ENCODE measurements at places on chromosomes 13 and 19. TPM values are rescaled to one million over a fixed set of nuclear protein-coding genes. Genes with fewer than 3 reads are reported as not detected.

Gene ZNF540
- total RNA-seq = 11.6 TPM

DNA sequence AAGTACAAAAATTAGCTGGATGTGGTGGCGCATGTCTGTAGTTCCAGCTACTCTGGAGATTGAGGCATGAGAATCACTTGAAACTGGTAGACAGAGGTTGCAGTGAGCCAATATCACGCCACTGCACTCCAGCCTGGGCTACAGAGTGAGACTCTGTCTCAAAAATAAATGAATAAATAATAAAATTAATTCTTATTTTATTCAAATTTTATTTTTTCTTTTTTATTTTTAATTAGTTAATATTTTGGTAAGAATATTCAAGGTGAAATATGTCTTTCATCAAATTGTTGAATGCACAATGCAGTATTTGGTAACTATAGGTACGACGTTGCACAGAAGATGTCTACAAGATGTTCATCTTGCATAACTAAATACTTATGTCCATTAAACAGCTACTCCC, 110.6 kb upstream of the ATXN8OS start:
- no peak overlapping the region for H3K27ac ChIP-seq
- H3K4me3 ChIP-seq = no peak overlapping the region
- no peaks in the 10 kb centered on the region for H3K4me1 ChIP-seq
- H3K36me3 ChIP-seq = no peaks in the 10 kb centered on the region
- DNase-seq = no peak

GRCh38 chr13:111862836-111863815, 203.8 kb upstream of the SOX1 start:
- no peak for DNase-seq
- no peak overlapping the region for H3K4me3 ChIP-seq
- H3K36me3 ChIP-seq = no peaks in the 10 kb centered on the region
- no peaks in the 10 kb centered on the region for H3K4me1 ChIP-seq
- no peaks in the 10 kb centered on the region for H3K27me3 ChIP-seq

GRCh38 chr19:10364644-10365043, 15.7 kb downstream of the TYK2 start:
- DNase-seq = no peak
- H3K4me1 ChIP-seq = no peaks in the 10 kb centered on the region
- H3K36me3 ChIP-seq = peaks cover 82% of the 10 kb centered on the region

DNA sequence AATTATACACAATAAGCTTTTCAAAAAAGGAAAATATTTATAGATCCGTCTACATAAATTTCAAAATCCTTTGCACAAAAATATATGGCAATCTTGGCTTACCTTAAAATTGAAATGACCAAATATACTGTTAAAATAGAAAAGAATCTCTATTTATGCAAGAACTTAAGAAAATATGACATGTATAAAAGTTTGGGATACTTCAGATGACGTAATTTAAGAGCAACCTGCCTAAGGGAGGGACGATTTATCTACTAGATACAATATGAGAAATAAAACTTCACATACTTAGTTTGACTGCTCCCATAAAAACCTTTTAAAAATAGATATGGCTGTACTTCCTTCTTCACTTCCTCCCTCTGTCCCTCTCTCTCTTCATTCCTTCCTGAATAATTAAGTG, 587.3 kb upstream of the SPRY2 start:
- H3K27me3 ChIP-seq = no peaks in the 10 kb centered on the region
- no peak for DNase-seq
- no peak overlapping the region for H3K27ac ChIP-seq
- H3K4me3 ChIP-seq = no peak overlapping the region

DNA sequence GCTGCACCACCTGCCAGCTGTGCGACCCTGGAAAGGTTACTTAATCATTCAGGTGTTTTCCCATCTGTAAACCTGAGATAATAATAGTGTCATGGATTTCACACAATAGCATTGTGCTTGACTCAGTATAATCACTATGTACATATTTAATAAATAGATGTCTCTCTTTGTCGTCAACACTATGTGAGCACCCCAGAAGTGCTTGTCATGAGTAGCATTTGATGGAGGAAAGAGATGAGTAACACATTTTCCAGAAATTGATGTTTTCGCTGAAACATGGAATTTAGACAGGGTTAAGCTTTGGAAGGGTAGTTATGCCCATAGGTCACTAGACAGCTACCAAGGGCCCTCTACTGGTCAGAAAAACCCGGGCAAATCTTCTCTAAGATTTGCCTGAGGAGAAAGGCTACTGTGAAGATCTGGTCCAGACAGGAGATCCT, 9.5 kb upstream of the MBNL2 start:
- no peak overlapping the region for H3K4me3 ChIP-seq
- H3K27ac ChIP-seq = no peak overlapping the region
- H3K36me3 ChIP-seq = no peaks in the 10 kb centered on the region
- no peak for DNase-seq
- H3K27me3 ChIP-seq = no peaks in the 10 kb centered on the region

GRCh38 chr19:16193466-16193865, 4.2 kb upstream of the AP1M1 start:
- no peak overlapping the region for H3K4me3 ChIP-seq
- DNase-seq = no peak
- peaks cover 36% of the 10 kb centered on the region for H3K36me3 ChIP-seq
- H3K27me3 ChIP-seq = no peaks in the 10 kb centered on the region
- no peak overlapping the region for H3K27ac ChIP-seq

Gene VMAC
- total RNA-seq = 25.3 TPM

GRCh38 chr19:35704218-35704617, at the start of gene ZBTB32:
Gene ZBTB32 (plus strand): TSS chr19:35704558. CDS start chr19:35714627, 10,069 bp downstream.
- H3K27ac ChIP-seq = no peak within 1 kb of the TSS
- H3K4me1 ChIP-seq = peaks cover 19% of the 10 kb centered on the region
- no peak within 1 kb of the TSS for H3K4me3 ChIP-seq
- no peaks in the 10 kb centered on the region for H3K36me3 ChIP-seq

GRCh38 chr13:74710006-74710405, 575.8 kb upstream of the KLF12 start:
- no peak for DNase-seq
- no peaks in the 10 kb centered on the region for H3K36me3 ChIP-seq

- peak overlapping the region; percentile 25 for H3K4me3 ChIP-seq
- H3K36me3 ChIP-seq = peaks cover 35% of the 10 kb centered on the region
These were observed 28.3 kb downstream of the IL12RB1 start for GRCh38 chr19:18058208-18059009.

GRCh38 chr19:50952910-50953309, at the start of gene KLK5:
Gene KLK5 (minus strand): TSS chr19:50953038. CDS start chr19:50952657, 381 bp downstream.
- DNase-seq = no peak
- H3K4me3 ChIP-seq = no peak within 1 kb of the TSS
- H3K27ac ChIP-seq = no peak within 1 kb of the TSS
- H3K4me1 ChIP-seq = no peaks in the 10 kb centered on the region

GRCh38 chr19:46622118-46622446, 2.8 kb downstream of the PTGIR start:
- no peak overlapping the region for H3K27ac ChIP-seq
- H3K36me3 ChIP-seq = no peaks in the 10 kb centered on the region

GRCh38 chr13:97659602-97660001, 225.6 kb downstream of the RAP2A start:
- no peak overlapping the region for H3K4me3 ChIP-seq
- H3K36me3 ChIP-seq = no peaks in the 10 kb centered on the region
- DNase-seq = peak; percentile 16
- H3K27ac ChIP-seq = no peak overlapping the region
- peaks cover 2% of the 10 kb centered on the region for H3K27me3 ChIP-seq
- H3K4me1 ChIP-seq = no peaks in the 10 kb centered on the region

DNA sequence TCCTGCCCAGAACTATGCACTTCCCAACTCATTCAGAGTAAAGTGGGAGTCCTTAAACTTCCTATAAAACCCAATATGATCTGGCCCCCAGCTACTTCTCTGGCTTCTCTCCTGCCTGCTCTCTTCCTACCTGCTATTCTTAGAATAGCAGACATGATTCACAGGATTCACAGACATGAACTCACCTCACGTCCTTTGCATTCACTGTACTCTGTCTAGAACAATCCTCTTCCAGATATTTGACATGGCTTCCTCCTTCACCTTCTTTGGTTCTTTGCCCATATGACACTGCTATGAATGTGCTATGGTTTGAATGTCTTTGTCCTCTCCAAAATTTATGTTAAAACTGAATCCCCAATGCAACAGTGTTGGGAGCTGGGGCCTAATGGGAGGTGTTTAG, 154.9 kb downstream of the UGGT2 start:
- H3K4me1 ChIP-seq = no peaks in the 10 kb centered on the region
- no peak overlapping the region for H3K27ac ChIP-seq
- no peaks in the 10 kb centered on the region for H3K27me3 ChIP-seq
- no peak overlapping the region for H3K4me3 ChIP-seq

DNA sequence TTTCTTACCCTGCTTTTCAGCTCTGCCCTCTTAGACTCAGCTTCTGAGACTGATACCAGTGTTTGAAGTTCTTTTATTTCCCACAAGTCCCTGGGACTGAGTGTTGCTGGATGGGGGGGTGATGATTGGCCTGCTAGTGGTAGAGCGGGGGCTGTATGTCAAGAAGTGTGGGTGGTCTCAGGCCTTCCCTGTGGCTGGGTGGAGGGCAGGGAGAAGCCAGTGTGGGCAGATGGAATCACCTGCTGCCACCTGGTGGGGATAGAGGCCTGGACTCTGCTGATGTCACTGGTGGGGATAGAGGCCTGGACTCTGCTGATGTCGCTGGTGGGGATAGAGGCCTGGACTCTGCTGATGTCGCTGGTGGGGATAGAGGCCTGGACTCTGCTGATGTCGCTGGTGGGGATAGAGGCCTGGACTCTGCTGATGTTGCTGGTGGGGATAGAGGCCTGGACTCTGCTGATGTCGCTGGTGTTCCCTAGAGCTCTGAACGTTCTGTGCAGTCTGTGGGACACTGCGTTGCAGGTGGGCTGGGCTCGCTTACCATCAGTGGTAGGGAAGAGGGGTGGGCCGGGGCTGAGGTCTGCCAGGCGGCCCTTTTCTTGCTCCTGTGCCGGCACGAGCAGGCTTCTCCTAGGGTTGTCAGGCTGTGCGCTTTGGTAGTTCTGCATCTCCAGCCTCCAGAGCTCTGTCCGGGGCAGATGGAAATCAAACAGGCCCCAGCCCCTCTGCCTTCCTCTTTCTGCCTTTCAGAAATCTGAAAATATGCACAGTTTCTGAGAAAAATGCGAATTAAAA, 101.3 kb downstream of the ARHGEF7 start:
- H3K36me3 ChIP-seq = peaks cover 21% of the 10 kb centered on the region
- H3K4me3 ChIP-seq = no peak overlapping the region
- peaks cover 7% of the 10 kb centered on the region for H3K4me1 ChIP-seq
- no peak overlapping the region for H3K27ac ChIP-seq
- H3K27me3 ChIP-seq = no peaks in the 10 kb centered on the region

DNA sequence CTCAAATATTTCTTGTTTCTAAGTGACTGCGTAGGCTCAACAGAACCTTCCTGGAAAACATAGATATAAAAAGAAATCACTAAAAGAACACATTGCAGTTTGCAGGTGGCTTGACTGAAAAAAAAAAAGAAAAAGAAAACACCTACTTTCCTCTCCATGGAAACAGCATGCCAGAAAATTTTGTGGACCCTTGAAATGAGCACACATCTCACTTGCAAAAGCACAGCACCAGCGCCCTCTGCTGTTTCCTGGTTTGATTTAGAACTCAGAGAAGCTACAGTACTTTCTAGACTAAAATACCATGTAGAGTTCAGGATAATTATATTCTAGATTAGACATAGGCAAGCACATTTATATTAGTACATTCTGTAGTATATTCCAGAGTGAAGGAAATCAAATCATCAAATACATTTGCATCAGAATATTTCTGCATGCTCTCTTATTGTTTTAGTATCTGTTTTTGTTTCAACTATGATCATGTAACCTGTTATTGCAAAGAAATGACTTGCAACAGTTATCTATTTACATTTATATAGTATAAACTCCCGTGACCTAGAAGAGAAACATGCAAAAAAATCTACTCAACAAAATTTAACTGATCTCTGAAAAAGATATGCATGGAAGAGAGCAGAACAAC, 22.3 kb upstream of the XPO4 start:
- peak; percentile 81 for DNase-seq
- no peak overlapping the region for H3K27ac ChIP-seq
- H3K4me3 ChIP-seq = no peak overlapping the region
- H3K4me1 ChIP-seq = no peaks in the 10 kb centered on the region
- no peaks in the 10 kb centered on the region for H3K27me3 ChIP-seq

DNA sequence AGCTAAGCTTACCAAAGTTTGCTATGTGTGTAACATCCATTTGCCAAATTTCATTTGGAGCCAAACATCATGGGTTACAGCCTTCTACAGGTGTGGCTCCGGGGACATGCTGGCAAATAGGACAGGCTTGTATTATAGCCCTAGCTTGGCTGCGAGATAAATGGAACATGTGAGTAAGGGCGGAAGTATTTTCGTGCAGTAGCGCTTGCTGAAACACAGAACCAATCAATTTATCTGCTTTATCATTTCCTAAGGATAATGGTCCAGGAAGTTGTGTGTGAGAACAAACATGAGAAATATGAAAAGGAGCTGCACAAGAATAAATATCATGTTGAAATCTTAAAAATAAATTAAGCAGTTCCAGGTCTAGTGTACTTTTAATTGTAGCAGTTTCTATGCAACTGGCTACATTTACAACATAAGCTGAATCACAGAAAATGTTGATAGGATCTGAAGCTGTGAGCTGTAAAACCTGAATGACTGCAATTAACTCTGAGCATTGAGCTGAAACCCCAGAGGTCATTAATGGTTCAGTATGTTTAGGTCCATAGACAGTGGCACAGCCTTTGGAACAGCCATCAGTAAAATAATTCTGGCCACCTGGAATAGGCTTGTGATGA, 22.2 kb upstream of the ZNF100 start:
- H3K4me1 ChIP-seq = no peaks in the 10 kb centered on the region
- H3K27ac ChIP-seq = no peak overlapping the region
- H3K4me3 ChIP-seq = no peak overlapping the region
- DNase-seq = no peak
- H3K27me3 ChIP-seq = no peaks in the 10 kb centered on the region
- no peaks in the 10 kb centered on the region for H3K36me3 ChIP-seq

- no peaks in the 10 kb centered on the region for H3K36me3 ChIP-seq
- H3K27ac ChIP-seq = peak overlapping the region; percentile 66
- no peak for DNase-seq
- peaks cover 31% of the 10 kb centered on the region for H3K4me1 ChIP-seq
- peaks cover 3% of the 10 kb centered on the region for H3K27me3 ChIP-seq
These were observed 24.5 kb downstream of the RASL11A start for GRCh38 chr13:27295096-27295495.

Gene STARD13
- not detected for total RNA-seq

DNA sequence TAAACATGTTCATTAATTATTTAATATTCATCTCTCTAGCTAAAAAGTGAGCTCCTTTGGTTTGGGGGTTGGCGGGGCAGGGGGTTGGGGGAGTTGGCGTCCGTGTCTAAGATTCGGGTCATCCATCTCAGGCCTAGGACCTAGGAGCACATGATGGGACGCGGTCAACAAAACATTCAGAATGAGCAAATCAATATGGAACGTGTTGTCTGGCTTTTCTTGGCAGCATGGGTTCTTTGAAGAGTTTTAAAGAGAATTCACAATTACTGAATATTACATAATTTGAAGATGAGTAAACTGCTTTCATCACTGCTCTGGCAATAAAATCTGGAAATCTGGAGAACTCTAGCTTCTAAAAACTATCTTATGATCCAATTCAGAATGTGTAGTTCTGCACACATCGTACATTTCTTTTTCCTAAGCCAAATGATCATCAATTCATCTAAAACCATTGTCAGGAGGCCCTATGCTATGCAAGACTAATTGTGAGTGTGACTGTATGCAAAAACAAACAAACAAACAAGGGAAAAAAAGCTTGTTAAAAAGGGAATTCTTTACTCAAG, 5.4 kb upstream of the ARGLU1 start:
- H3K4me3 ChIP-seq = no peak overlapping the region
- no peak for DNase-seq
- H3K27me3 ChIP-seq = no peaks in the 10 kb centered on the region
- peaks cover 7% of the 10 kb centered on the region for H3K4me1 ChIP-seq
- H3K27ac ChIP-seq = no peak overlapping the region
- H3K36me3 ChIP-seq = no peaks in the 10 kb centered on the region
